ENCODE measurements at places on chromosomes 2 and 18. TPM values are rescaled to one million over a fixed set of nuclear protein-coding genes. Genes with fewer than 3 reads are reported as not detected.

The GAREM2 gene
- total RNA-seq, result 0.88 TPM

The PIAS2 gene
- 23.8 TPM for total RNA-seq

The TCF23 gene
- total RNA-seq, result not detected

The LIPG gene
- 2.2 TPM for total RNA-seq

GRCh38 chr2:223598994-223599639 is 3.0 kb downstream of the SCG2 start:
- peak; percentile 92 for DNase-seq

- peak; percentile 18 for DNase-seq
These were observed 67.4 kb downstream of the STEAP3 start for GRCh38 chr2:119290859-119291587.

DNA sequence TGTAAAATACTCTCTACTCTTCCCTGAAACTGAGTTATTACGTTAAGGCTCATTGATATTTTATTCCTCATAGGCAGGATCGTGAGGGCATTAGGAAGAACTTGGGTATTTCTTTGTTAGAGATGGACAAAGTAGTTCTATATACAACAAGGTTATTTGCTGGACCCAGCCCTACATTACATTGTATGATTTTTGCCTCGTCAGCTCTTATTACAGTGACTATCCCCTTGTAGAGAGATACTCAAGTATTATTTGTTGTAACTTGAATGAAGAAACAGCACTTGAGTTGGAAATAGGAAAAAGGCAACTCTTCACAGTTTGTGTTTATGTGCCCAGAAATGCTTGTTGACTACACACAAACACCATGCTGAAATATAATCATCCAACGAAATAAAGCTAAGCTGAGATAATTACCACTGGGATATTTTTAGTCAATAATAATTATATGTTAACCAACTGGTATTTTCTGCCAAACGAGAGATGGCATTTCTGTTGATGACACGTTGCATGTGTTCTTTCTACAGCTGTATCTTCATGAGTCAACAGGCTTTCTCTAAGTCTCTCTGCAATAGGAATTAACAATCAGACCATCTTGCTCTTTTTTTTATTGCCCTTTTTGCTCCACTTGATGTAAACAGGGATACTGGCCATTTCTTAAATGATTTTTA is 947.6 kb downstream of the DPP10 start:
- no peak for DNase-seq

- peak; percentile 70 for DNase-seq
These were observed 261.1 kb upstream of the ZEB2 start for GRCh38 chr2:144780983-144781382.

DNA sequence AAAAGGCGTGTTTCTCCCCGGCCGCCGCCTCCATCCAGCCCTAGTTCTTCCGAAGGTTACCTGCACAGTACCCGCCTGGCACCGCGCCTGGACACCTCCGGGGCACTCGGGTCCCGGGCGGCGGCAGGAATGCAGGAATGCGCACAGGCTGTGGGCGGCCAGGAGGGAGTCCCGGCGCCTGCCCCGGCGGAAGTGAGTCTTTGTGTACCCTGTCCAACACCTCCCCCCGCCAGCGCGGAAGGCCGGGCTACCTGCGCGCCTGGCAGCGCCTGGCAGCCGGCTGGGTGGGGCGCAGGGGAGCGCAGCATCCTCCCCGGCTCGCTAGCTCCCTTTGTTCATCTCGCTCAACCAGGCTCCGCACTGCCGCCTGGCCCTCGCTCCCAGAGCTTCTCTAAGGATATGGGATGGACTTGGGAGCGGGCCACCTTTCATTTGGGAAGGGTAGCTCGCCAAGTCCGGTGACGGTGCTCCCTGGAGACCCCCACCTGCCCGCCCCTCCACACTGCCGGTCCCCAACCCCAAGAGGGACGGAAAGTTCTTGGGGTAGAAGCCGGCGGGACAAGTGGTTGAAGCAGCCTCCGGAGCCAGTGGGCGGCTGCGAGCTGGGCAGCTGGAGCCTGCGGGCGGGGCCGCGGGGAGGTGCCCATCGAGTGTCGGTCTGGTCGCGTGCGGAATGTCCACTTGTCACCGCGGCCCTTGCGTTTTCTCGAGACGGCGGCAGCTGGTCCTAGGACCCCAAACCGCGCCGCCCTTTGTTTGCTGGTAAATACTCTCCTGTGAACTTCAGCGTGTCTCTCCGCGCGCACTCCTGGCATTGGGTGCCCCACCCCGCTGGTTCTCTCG is 1.2 kb upstream of the ST6GAL2 start:
- DNase-seq, result peak; percentile 62

GRCh38 chr2:26587994-26588393 is 53.2 kb downstream of the CIB4 start:
- no peak for DNase-seq

DNA sequence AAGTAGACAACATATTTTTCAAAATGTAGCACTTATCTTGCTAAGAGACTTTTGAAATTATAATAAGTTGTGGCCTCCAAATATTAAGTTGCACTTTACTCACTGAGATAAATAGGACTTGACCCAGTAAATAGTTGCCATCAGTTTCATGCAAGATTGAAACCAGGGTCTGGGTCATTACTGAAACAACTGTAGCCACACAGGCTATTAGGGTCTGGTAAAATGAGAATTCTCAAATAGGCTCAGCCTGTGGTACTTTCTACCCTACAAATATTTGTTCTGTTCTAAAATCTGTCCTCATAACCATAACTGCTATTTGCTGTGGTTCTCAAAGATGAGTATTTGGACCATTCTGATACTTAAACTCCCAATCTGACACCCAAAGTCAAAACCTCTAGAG is 115.4 kb upstream of the STK17B start:
- no peak for DNase-seq

- DNase-seq, result peak; percentile 11
These were observed 155.6 kb upstream of the DSEL start for GRCh38 chr18:67672155-67672554.

DNA sequence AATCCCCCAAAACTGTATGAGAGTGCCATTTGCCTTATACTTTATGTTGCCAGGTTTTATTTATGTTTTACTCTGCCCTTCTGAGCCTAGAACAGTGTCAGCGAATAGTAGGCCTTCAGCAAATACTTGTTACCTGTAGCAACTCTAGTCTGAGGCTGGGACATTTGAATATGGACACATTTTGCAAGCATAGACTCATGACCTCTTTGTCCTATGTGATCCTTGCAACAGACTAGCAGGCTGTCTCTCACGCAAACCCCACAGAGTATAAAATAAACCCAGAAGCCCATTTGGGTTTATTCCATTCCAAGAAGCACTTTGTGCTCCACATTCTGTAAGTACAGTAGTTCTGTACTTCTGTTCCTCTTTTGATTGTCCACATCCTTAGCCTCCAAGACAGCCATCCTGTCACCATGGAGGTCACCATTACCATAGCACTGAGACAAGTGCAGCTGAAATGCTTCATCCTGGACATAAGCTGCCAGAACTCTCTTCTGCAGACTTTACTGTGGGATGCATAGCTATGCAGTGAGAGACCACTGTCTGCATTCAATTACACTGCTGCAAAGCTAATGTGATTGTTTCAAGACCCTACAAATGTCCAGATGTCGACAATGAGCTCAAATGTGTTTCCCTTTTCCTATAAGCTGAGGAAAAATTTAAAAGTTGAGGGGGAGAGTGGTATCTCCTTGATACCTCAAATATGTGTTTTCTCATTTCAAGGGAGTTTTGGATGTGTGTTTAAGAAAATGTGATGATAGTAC is 425.7 kb downstream of the PID1 start:
- DNase-seq, result no peak

DNA sequence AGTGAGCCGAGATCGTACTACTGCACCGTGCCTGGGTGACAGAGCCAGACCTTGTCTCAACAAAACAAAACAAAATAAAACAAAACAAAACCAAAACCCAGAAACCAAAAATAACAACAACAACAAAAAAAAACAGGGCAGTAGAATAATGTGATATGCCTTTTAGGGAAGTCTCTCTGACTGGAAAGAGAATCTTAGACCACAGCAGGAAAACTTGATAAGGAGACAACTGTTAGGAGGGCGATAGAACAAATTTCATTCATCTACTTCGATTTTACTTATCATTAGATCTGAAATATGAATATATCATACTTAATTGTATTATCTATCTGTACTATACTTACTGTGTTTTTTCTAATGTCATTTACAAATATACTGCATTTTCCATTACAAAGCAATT is 109.0 kb upstream of the CNTNAP5 start:
- no peak for DNase-seq

GRCh38 chr18:73047688-73048087 is 179.9 kb upstream of the NETO1 start:
- DNase-seq, result no peak

- DNase-seq, result peak; percentile 39
These were observed 17.3 kb downstream of the LYPD6B start for GRCh38 chr2:149055751-149056150.

DNA sequence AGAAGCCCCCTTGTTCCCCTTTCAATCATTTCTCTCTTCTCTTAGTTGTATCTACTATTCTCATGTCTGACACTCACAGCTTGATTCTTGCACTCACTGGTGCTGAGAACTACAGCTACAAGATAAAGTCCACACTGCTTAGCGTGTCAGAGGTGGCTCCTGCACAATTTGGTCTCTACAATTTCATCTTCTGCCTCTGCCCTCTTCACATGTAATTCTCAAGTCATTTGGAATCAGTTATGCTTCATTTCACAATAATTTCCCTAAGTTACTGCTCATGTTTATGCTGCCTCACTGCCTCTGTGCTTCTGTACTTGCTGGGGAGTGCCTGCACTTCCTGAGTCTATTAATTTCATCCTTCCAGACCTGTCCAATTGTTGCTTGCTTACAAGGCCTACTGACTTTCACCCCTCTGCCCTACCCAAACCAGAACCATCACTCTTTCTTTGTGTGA is 11.6 kb upstream of the NAB1 start:
- DNase-seq, result peak; percentile 13

GRCh38 chr2:144183727-144184126 is 336.2 kb downstream of the ZEB2 start:
- DNase-seq, result peak; percentile 95

DNA sequence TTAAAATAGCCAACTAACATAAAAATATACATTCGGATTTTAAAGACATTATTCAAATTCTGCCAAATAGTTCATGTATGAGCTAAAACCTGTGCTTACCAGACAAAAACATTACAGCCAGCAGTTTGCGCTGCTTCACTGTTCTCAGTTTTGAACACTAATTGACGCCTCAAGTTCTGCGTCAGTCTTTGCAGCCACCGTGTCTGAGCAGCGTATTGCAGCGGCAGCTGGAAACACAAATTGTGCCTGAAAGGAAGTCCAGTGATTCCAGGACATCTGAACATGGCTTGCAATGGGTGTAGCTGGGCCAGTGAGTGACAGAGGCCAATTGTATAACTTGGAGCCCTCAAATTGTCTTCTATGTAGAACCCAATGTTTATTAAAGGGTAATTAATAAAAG is 267.6 kb downstream of the TFCP2L1 start:
- no peak for DNase-seq

- DNase-seq, result no peak
These were observed 40.9 kb downstream of the STAT4 start for GRCh38 chr2:191109888-191110287.

- no peak for DNase-seq
These were observed at the start of gene SLC23A3 for GRCh38 chr2:219169930-219170654. Gene SLC23A3 (minus strand): TSS chr2:219170029. CDS start chr2:219169984, 45 bp downstream.

GRCh38 chr18:2534906-2535305 is 36.4 kb downstream of the METTL4 start:
- no peak for DNase-seq

DNA sequence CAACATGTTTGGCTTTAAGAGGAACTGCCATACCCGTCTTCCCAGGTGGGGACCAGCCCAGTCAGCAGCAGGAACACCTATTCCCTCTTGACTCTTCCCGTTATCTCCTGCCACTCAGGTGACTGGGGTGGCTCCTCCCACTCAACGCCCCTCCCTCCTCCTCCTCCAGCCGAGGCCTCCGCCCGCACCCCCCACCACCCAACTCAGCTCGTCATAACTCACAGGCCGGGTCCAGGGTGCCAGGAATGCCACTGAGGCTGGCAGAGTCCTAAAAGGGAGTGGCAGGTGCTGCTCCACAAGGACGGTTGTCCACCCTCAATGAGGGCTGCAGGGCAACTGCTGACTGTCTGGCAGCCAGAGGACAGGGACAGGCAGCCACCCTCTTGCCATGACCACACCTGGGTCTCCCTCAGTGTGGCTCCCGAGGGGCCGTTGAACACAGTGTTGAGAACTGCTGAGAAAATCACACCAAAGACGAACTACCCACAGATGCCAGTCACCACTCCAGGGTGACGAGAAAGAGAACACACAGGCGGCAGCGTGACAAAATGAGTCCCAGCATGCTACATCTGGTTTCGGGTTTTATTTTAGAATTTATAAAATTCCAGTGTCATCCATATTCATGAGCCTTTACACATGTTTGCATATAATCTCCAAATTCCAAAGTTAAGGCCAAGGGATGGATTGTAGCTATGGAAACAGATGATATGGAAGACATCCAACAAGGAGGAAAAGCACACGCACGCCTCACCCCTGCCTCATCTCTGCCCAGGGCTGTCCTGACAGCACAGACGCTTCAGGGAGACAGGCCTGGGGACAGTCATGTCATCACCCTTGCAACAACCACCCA is 38.5 kb downstream of the ANO7 start:
- DNase-seq, result no peak
